ENCODE measurements at places on chromosomes 4 and X. TPM values are rescaled to one million over a fixed set of nuclear protein-coding genes. Genes with fewer than 3 reads are reported as not detected.

Gene P2RY10
- 0.59 TPM for total RNA-seq

Gene COL25A1
- total RNA-seq: 9.3 TPM

Gene ZDHHC15
- 9.1 TPM for total RNA-seq

Gene GNRHR
- 0.10 TPM for total RNA-seq

Gene CT55
- 0.17 TPM for total RNA-seq

Gene XPNPEP2
- total RNA-seq: 2.0 TPM

Gene PABPC5
- total RNA-seq: 9.1 TPM

Gene NPY1R
- total RNA-seq: 12.2 TPM

Gene TMSB4X
- total RNA-seq: 3,659 TPM

Gene ATP1B4
- 0.20 TPM for total RNA-seq

Gene NUP62CL
- total RNA-seq: 4.8 TPM

Gene GK2
- total RNA-seq: not detected

Gene CXCL1
- total RNA-seq: 4.8 TPM

Gene PABPC1L2A
- total RNA-seq: 1.7 TPM

Gene SCOC
- 170 TPM for total RNA-seq

Gene WAS
- total RNA-seq: 3.1 TPM

Gene ZCCHC18
- 7.8 TPM for total RNA-seq

Gene GAGE12F
- total RNA-seq: not detected

Gene SMIM31
- not detected for total RNA-seq

Gene DGKK
- 12.4 TPM for total RNA-seq

Gene ARSJ
- 3.1 TPM for total RNA-seq

Gene PDE6B
- 16.8 TPM for total RNA-seq

Gene IGSF1
- 9.3 TPM for total RNA-seq

Gene PCDH19
- 14.3 TPM for total RNA-seq

Gene TAF7L
- total RNA-seq: 0.20 TPM

Gene ZNF275
- total RNA-seq: 13.7 TPM

Gene DIPK2B
- 9.3 TPM for total RNA-seq

Gene NAA11
- not detected for total RNA-seq

Gene ARSD
- total RNA-seq: 16.0 TPM

Gene TAF9B
- 30.3 TPM for total RNA-seq

Gene GRID2
- 40.8 TPM for total RNA-seq

Gene MXRA5
- total RNA-seq: 35.5 TPM
